ENCODE measurements at places on chromosomes 12 and 14. TPM values are rescaled to one million over a fixed set of nuclear protein-coding genes. Genes with fewer than 3 reads are reported as not detected.

STXBP6 gene
- 4.0 TPM for total RNA-seq

PPP1R36 gene
- total RNA-seq: 2.9 TPM

KLRK1 gene
- not detected for total RNA-seq

DGKA gene
- total RNA-seq: 51.0 TPM

FGD4 gene
- total RNA-seq: 10.1 TPM

OAS3 gene
- 30.5 TPM for total RNA-seq

KRT86 gene
- under 0.01 TPM for total RNA-seq

FLVCR2 gene
- total RNA-seq: 0.61 TPM

TAS2R46 gene
- 6.8 TPM for total RNA-seq

CLIP1 gene
- 66.5 TPM for total RNA-seq

C3AR1 gene
- total RNA-seq: not detected
